Prostate gland (tissue), 2 donors: ENCODE measurements at places on chromosomes 7 and 10.

- no peak for DNase-seq
Observed at GRCh38 chr7:50762337-50762736, 20.4 kb downstream of the GRB10 start.

- no peak for DNase-seq
Observed at GRCh38 chr10:5694573-5694972, 9.9 kb downstream of the TASOR2 start.

DNA sequence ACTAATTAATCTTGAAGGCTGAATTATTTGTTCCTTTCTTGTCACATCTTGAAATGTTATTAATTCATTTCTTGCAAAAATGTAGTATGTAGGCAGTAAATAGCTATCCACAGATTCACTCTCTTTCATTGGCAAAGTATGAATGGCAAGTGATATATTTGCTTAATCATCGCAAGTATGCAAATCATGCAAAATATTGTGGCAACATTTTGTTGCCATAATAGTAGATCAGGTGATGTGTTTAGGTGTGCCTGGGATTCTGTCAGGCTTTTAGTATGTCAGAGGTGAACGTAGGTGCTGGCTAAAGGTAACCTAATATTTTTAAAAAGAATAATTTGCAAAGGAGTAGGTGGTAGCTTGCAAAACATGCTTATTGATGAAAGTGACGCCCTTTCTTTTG lies 5.9 kb downstream of the MAP3K8 start:
- no peak for DNase-seq

DNA sequence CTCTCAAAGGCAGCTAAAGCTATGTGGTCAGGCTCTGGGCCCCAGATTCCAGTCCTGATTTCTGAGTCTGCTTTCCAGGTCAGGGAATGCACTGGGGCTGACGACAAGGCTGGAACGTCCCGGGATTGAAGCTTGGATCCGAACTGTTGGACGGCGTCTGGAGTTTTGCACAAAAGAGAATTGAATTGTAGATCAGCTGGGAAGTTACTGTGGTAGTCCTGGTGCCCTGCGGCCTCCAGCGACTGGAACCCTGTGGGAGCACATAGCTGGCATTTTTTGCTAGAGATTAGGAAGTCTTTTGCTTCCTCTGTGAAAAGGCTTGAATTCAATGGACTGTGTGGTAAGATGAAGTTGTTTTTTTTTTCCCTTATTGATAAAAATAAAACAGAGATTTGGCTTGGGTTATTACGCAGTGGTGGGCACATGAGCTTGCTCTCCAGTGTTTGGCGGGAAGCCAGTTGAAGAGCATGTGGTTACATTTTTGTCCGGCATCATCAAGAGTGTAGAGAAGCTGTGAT lies at the start of gene HK1:
TSS of gene HK1 (plus strand) at position 51 of the 518 bp plus-strand sequence.
- DNase-seq: no peak
